Esophagus mucosa (tissue), 1 donor: ENCODE measurements at places on chromosomes 3 and 15.

- peak; percentile 92 for ATAC-seq
These were observed 90.2 kb downstream of the TIGIT start for GRCh38 chr3:114383875-114384557.

DNA sequence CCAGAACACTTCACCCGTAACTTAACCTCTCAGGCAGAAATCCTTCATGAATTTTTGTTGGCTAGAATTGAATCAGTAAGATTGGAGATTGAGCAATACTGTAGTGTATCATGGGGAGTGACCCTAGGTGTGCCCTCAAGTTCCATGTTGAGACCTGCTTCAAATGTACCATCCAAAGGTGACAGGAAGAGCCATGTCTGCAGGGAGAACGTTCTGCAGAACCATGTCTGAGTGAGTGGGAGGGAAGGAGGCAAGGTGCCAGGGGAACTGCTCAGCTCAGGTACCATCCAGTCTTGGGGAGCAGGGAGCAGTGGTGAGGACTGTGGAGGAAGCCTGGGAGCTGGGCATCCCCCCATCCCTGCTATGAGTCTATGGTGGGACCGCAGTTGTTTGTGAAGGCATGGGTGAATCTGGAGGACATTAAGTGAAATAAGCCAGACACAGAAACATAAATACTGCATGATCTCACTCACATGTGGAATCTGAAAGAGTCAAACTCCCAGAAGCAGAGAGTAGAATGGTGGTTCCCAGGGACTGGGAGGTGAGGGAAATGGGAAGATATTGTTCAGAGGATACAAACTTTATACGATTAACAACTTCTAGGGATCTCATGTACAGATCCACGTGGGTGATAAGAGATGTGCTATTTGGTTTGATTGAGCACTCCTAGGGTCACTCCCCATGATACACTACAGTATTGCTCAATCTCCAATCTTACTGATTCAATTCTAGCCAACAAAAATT is 23.3 kb downstream of the CFAP161 start:
- peak; percentile 93 for ATAC-seq

DNA sequence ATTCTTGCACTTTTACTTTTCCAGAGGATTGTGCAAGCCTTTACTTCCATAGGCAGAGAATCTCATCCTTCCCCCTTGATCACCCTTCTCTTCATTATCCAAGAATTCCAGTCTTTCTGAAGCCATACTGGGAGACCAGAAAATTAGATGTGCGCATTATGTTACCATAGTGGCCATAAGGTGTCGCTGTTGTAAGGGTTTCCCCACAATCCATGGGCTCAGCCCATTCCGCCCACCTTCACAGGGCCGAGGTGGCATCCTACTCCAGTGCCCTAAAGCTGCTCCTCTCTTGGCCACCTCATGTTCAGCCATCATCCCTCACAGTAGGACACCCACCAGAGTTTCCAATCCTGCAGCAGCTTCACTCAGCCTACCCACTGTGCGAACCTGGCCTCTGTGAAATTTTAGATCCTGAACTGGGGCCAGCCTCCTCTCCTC is 35.0 kb downstream of the CTSH start:
- ATAC-seq = peak; percentile 48

DNA sequence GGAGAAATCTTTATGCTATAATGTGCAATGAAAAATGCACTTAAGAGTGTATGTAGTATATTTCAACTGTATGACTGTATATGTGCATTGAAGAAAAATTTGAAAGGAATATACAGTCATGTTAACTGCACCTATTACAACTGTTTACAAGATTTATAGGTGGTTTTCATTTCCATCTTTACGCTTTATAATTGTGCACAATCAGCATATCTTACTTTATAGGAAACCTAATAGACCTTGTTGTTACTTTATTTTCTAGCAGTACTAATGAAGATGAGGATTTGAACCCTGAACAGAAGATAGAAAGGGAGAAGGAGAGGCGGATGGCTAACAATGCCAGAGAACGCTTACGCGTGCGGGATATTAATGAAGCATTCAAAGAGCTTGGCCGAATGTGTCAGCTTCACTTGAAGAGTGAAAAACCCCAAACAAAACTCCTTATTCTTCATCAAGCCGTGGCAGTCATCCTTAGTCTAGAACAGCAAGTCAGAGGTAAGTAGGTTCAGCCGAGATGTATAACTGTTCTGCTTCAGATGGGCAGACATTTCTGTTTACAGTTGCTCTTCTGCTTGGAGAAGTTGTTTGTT is 103.4 kb upstream of the CGNL1 start:
- no peak for ATAC-seq

DNA sequence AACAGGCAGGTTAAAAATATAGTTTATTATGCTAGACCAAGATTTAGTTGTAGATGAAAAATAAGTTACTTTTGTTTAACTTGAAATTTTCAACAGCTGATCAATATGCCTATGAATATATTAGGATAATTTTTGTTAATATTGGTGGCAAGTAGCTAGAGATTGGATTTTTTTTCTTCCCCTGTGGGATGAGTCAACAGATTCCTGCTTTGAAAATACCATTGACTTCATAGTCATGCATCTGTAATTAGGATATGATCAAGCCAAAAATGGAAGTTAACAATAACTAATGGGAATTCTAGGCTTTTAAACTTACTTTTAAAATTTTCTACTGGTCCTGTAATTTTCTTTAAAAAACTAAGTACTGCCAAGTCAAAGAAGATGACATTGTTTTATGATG is 211.7 kb downstream of the ZIC1 start:
- no peak for ATAC-seq

DNA sequence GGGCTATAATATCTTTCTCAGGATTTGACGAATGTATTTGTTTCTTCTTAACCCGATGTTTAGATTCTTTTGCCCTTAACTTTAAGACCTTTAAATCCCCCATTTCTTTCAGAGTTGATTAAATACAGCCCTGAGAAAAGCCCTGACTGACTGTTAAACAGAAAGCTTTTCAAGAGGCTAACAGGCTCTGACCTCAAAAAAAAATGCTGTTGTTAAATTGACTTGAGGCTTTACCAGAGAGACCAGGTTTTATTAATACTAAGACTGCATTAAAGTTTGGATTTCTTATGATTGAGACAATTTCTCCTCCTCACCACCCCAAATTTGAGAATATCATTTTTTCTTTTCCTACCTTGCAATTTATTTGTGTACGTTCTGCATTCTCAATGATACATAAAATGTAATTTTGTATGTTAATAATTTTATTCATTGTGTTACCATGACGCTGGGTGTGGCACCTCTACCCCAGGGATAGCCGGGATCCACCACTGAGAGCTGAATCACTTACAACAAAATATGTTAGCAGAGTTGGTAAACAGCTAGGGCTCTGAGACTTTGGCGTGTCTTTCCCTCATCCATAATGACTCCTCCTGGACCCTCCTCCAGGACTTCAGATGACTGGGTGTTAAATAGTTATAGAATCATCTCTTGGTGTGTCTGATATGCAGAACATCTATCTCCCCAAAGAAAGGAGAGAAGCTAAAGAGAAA is 753.5 kb downstream of the NAALADL2 start:
- ATAC-seq = no peak

DNA sequence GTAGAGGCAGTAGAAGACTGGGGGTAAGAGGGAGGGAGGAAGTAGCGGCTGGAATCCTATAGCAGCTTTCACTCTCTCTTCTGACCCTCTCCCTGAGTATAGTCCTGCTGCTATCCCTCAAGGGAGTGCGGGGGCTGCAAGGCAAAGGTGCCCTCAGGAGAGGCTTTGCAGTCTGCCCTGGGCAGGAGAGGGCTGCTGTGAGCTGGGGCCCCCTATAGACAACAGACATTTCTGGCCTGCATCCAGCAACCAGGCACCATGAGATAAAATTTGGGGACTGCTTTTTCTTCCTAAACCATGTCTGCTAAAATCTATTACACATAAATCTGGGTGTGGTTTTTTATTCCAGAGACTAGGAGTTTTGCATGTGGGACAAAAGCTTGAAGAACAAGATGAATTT is 48.0 kb downstream of the SACM1L start:
- no peak for ATAC-seq

DNA sequence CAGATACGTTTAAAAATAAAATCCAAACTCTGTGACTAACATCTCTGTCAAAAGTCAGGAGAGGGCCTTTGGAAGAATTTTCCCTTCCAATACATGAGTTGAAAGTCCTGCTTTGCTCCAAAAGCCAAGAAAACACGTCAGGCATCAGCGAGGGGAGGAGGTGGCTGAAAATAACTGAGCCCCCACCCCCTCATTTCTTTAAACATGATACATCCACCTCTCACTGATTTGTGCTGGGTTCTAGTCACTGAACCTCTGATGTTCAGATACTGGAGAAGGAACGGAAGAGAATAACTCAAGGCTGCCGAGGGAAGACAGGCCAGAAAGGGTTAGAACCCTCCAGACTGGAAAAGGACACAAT is 9.4 kb upstream of the SEMA5B start:
- no peak for ATAC-seq

DNA sequence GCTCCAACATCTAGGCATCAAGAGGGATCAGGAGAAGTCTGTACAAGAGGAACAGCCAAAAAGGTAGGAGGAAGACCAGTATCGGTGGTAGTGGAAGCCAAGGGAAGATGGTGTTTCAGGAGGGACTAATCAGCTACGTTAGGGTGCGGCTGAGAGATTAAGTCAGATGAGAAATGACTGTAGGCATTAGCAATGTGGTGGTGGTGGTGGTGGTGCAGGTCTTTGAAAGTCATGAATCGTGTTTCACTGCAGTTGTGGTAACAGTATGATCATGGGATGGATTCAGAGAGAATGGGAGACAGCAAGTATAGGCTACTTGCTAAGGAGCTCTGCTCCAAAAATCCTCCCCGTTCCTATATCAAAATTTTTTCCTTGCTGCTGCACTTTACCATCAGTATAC is 35.5 kb downstream of the ASTE1 start:
- ATAC-seq = no peak
